ENCODE measurements at places on chromosomes 2 and 18.

DNA sequence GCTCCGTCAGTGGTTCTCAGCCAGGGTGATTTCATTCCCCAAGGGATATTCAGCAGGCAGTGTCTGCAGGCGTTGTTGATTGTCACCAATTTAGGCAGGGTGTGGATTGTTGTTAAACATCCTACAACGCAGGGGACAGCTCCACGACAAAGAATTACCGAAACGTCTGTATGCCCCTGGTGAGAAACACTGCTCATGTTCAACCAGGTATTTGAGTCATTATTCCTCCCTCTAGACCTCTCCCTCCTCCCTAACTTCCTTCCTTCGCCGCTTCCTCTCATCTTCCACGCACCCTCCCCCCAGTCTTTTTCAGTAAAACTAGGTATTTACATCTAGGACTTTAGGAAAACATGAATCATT lies 50.8 kb downstream of the NCK2 start:
- DNase-seq, result no peak

DNA sequence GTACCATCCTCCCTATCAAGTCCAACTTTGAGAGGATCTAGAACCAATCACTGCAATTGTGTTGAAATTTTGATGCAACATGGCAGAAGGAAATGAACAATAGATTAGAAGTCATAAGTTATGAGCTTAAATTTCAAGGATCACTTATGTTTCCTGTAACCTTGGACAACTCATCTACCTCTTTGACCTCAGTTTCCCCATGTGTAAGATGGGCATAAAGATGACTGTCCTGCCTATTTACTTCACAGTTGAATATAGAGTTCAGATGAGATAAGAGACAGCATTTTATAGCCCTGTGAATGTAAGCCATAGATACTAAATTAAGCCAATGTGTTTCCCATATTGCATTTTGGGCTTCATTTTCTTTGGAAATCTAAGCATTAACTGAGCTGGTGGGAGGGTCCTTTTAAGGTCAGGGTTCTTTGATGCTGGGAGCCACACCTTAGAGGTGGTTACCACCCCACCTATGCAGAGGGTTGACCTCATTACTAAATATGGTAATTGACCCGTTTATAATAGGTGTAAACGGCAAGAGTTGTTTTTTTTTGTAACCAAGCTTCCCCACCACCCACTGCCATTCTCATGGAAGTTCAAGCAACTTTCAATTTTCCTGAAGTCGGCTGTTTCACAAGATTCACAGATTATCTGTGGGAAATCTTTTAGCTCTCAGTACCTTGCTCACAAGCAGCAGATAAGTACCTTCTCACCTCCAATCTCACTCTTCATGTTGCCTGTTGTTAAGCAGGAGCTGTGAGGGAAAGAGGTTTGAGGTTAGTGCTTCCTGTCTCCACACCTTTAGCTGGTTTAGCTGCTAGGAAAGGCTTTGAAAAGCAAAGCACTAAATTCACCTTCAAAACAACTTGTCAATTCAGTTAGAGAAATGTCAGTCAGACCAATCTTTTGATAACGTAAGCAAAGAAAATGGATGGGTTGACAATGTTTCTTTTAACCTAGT lies 13.3 kb downstream of the CD28 start:
- DNase-seq, result no peak

- no peak for DNase-seq
These were observed 241.1 kb downstream of the SMAD2 start for GRCh38 chr18:47689371-47689770.

GRCh38 chr2:74756356-74756890 lies 77.5 kb upstream of the HK2 start:
- DNase-seq, result no peak

- DNase-seq, result no peak
These were observed 26.4 kb upstream of the ZNF532 start for GRCh38 chr18:58838165-58838860.

- DNase-seq, result no peak
These were observed 57.7 kb upstream of the HPCAL1 start for GRCh38 chr2:10245021-10245420.

DNA sequence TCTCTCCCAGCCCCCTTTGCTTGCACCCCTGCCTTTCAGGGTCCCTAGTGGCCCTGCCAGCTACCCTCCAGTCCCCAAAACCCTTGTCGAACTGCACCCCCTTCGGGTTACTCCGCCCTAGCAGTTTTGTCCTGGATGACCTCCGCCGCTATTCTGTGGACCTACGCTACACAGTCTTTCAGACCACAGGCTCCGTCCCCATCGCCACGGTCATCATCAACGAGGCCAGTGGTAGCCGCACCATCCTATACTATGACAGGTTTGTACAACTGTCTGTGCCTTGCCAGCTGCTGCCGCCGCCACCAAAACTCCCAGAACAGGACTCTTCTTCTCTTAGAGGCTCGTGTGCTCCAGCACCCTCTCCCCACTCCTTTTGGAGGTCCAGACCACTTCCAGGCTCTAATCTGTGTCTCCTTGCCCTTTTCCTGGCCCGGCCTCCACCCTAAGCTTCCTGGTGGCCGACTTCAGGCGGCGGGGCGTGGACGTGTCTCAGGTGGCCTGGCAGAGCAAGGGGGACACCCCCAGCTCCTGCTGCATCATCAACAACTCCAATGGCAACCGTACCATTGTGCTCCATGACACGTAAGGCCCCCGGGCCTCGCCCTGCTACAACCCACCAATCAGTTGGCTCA lies 7.9 kb downstream of the KHK start:
- no peak for DNase-seq

DNA sequence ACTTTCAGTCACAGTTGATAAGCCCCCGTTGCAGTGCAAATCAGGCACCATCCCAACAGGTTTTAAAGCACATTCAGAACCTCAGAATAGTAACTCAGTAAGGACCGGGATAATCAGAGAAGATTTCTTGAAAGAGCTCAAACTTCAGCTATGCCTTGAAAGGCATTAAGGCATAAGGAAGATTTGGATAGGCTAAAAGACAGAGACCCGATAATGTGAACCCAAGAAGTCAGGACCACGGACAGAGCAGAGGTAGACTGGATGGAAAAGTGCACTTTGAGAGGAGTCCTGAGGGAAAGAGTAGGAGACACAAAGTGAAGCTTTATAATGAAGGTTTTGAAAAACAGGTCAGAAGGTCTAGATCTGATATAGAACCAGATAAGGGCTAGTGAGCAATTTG lies 36.9 kb upstream of the KLF7 start:
- no peak for DNase-seq

DNA sequence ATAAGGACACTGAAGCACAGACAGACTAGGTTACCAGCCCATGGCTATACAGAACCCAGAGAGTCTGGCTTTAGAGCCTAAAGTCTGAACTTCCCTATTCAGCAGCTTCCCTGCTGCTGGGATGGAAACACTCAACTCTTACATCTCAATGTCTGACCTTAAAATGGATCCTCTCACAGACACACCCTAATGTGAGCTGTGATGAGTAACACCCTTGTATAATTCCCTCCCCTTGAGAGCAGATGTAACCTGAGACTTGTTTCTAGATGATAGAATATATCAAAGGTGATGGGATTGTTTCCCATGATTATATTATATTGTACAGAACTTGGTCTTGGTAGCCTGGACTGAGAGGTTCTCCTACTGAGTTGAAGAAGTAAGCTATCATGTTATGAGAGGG lies 577.1 kb upstream of the KLHL29 start:
- DNase-seq, result no peak

DNA sequence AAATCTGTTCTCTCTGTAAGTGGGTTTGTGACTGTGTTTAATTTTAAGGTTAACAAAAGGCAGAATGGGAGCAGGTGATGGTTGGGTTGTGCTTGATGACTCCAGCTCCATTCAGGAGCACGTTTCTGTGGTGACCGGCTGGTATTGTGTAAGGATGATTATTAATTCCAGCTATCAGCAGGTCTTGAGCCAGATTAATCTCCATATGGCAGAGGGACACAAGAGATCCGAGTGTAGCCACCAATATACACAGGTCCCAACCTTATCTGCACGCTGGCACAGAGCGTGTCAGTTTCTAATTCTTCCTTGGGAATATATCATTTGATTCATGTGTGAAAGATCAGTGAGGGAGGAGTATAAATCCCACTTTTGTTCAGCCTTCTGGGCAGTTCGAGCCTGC lies 199.0 kb upstream of the DCC start:
- no peak for DNase-seq

Data from right kidney (tissue), 9 donors.